AG08396 (cell line): ENCODE measurements at places on chromosomes 6 and 20.

DNA sequence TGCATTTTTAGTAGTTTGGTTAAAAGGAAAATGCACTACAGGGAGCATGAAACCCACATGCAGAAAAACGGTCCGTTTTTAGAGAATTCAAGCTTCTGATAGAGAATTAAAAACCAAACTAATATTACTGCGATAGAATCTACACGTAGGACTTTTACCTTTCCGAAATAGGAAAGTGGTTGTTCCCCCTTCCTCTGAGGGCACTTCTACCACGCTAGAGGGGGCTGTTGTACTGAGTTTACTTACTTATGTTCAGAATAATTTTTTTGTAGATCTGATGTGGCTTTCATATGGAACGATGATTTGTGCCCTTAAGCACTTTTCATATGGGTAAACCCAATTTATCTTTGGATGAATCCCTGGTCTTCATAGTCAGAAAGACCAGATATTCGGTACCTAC is 264.3 kb upstream of the PLN start:
- DNase-seq, result peak; percentile 27

DNA sequence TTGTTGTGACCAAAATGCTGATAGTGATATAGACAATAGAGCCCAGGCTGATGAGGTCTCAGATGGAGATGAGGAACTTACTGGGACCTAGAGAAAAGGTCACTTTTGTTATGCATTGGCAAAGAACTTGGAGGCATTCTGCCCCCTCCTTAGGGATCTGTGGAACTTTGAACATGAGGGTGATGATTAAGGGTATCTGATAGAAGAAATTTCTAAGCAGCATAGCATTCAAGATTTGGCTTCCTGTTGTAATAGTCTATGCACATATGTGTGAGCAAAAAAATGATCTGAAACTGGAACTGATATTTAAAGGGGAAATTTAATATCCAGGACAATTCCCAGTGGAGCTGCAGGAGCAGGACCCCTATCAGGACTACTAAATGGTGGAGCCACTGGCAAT is 17.1 kb downstream of the HLA-A start:
- DNase-seq, result no peak

- no peak for DNase-seq
Observed at GRCh38 chr20:62537649-62538292, 62.0 kb upstream of the GATA5 start.

GRCh38 chr6:126831461-126831860 is 287.0 kb upstream of the RSPO3 start:
- no peak for DNase-seq

- DNase-seq, result peak; percentile 46
Observed at GRCh38 chr6:138815797-138816528, 20.1 kb downstream of the ECT2L start.

- no peak for DNase-seq
Observed at GRCh38 chr6:129801909-129802308, 59.2 kb downstream of the TMEM244 start.

DNA sequence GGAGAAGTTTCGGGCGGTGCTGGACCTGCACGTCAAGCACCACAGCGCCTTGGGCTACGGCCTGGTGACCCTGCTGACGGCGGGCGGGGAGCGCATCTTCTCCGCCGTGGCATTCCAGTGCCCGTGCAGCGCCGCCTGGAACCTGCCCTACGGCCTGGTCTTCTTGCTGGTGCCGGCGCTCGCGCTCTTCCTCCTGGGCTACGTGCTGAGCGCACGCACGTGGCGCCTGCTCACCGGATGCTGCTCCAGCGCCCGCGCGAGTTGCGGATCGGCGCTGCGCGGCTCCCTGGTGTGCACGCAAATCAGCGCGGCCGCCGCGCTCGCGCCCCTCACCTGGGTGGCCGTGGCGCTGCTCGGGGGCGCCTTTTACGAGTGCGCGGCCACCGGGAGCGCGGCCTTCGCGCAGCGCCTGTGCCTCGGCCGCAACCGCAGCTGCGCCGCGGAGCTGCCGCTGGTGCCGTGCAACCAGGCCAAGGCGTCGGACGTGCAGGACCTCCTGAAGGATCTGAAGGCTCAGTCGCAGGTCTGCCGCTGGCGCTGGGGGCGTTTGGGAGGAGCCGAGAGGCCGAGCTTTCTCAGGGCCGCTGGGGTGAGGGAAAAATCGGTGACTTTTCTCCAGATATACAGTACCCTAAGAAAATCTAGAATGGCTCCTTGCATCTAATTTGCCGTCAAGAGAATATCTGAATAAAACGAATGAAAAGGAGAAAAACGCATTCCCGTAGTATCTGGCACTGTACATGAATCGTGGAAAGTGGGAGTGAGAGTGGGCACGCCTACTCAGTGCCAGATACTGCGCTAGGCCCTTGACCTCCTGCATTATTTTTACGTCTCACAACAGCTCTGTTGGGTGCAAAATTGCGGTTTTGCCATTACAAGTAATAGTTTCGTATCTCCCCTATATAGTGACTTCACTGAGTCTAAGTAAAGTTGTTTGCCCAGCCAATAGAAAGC is 1.0 kb downstream of the CALHM6 start:
- DNase-seq, result peak; percentile 40

GRCh38 chr6:136236466-136237293 is 13.4 kb downstream of the MTFR2 start:
- DNase-seq, result no peak

DNA sequence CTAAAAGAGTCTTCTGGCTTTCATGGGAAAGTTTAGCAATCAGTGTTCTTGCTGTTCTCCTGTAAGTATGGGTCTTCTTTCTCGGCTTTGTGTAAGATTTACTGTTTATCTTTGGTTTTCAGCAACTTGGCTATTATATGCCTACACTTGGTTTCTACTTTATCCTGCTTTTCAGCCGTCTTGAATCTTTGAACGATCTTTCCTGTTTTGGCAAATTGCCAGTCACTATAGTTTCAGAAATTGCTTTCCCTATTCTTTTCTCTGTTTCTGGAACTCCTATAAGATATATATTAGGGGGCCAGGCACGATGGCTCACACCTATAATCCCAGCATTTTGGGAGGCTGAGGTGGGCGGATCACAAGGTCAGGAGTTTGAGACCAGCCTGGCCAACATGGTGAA is 14.6 kb upstream of the SRPK1 start:
- DNase-seq, result no peak

GRCh38 chr6:158646023-158646910 is 1.7 kb upstream of the DYNLT1 start:
- no peak for DNase-seq

DNA sequence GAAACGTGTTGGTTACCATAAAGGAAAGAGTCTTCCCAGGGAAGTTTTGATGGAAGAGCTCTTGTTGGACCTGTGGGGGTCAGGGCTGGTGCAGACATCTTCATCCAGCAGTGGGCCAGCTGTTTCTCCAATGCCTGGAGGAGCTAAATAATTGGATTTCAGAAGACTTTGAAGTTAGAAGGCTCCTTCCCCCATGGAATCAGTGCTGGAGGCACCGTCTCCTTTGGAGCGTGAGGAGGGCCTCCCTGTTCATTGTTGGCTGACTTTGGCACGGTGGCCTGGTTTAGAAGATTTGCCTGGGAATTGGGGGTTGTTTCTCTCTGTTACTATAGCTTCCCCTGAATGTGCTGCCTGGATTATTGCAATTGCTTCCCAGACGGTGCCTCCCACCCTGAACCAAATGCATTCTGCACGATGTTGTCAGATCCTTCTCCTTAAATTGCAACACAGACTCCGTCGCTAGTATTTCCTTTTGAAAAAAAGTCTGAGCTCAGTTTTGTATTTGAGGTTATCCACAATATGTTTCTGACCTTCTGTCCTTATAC is 27.7 kb upstream of the KCNG1 start:
- DNase-seq, result no peak

DNA sequence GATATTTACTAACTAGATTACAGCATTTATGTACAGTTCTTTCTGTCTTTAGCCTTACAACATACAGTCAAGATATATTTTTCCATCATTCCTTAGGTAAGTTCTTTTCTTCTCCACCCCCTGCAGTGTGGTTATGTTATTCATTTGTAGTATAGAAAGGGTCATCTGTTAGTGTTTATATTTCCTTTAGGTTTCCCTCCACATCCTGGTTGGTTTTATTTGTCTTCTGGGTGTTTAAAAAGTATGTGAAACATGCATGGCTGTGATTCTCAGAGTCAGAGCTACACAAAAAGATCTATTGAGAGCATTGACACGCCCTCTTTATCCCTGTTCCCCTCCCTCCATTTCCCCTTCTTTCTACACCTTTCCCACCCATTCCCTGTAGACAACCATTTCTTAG is 20.1 kb downstream of the DHX35 start:
- no peak for DNase-seq

- no peak for DNase-seq
Observed at GRCh38 chr6:1970151-1970561, 275.2 kb downstream of the GMDS start.

DNA sequence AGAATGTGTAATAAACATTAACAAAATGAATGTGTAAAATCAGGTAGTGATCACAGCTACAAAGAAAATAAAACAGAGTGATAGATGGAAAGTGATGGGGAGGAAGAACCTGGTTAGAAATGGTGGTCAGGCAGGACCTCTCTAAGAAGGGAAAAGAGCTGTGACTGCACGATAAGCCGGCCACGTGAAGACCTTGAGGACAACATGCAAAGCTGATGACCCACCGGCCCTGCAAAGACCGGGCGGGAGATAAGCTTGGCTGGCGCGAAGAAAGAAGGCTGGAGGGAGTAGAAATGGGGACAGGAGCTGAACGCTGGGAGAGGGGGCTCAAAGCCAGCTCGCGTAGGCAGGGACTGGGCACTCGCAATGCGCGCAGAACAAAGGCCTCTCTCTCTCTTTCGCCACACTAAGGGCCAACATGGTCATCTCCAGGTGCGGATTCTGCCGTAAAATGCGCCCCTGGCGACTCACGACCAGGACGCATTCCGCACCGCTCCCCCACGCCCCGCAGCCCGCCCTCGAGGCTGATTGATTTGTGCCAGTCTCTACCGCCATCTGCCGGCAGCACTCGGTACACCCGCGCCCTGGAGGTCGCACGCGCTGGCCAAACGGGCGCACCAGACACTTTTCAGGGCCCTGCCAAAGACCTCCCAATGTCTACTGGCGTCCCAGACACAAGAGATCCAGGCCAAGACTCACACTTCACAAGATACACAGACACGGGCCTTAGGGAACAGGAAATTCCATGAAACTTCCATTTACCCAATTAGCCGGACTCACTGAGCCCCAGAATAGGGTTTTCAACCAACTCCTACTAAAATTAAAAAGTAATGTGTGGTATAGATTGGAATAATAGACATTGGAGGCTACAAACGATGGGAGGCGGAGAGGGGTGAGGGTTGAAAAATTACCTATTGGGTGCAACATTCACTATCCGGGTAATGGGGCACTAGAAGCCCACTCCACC is 9.4 kb downstream of the DEFB132 start:
- peak; percentile 91 for DNase-seq

DNA sequence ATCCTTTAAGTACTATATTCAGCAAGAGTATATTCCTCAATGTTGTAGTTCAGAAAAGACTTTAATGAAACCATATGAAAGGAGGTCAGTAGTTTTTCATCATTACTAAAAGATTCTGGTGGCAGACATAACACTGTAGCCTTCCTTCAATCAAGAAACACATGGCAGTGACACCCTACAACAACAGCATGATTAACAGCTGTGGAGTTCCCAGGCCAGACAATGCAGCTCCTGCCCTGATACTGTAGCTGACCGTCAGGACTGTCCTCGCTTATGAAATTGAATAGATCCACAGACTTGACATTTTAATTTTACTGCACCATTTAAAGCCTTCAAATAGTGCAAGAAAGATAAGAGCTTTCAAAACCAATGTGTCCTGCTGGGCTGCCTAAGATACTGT is 43.6 kb downstream of the USP45 start:
- DNase-seq, result no peak

- DNase-seq, result peak; percentile 72
Observed at GRCh38 chr6:73652637-73653570, 888 bp downstream of the SLC17A5 start.

DNA sequence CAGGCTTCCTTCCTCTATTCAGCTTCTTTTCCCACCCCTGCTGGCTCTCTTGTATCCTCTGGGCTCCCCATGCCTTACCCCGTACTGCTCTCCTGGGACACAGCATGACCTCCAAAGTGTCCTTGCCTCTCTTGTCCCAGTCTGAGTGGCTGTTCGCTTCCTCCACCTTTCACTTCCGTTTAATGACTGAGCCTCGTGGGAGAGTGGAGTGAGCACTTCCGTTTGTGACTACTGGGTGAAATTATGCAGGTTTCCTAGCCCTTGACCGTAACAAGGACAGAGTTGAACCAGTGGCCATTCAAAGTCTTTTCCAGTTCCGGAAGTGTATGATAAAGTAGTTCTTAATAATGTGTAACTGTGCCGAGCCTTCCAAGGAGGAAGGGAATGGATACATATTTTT is 109.2 kb downstream of the ARID1B start:
- no peak for DNase-seq

GRCh38 chr6:66184091-66184490 is 477.1 kb upstream of the EYS start:
- peak; percentile 12 for DNase-seq

DNA sequence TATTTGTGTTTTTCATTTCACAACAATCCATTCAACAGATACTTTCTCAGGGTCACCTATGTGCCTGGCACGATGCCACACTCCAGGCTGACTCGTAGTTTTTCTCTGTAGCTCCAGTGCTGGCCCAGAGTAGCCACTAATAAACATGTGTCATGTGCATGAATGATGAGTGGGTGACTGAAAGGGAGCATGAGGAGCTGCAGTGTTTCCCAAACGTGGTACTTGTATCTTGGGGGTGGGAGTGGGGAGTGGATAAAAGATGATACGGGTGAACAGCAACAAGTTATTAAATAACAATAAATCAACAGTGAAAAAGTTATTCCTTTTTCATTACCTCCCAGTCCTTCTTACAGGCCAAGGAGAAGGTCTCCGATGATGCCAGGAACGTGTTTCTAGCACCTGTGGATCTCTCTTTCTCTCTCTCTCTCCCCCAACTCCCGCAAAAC is 17.1 kb downstream of the SRXN1 start:
- no peak for DNase-seq

- DNase-seq, result no peak
Observed at GRCh38 chr20:33910056-33910455, 83.7 kb upstream of the RALY start.

- DNase-seq, result no peak
Observed at GRCh38 chr6:101730954-101731353, 337.4 kb downstream of the GRIK2 start.

GRCh38 chr20:36467076-36467999 is 74.0 kb upstream of the MYL9 start:
- peak; percentile 49 for DNase-seq

DNA sequence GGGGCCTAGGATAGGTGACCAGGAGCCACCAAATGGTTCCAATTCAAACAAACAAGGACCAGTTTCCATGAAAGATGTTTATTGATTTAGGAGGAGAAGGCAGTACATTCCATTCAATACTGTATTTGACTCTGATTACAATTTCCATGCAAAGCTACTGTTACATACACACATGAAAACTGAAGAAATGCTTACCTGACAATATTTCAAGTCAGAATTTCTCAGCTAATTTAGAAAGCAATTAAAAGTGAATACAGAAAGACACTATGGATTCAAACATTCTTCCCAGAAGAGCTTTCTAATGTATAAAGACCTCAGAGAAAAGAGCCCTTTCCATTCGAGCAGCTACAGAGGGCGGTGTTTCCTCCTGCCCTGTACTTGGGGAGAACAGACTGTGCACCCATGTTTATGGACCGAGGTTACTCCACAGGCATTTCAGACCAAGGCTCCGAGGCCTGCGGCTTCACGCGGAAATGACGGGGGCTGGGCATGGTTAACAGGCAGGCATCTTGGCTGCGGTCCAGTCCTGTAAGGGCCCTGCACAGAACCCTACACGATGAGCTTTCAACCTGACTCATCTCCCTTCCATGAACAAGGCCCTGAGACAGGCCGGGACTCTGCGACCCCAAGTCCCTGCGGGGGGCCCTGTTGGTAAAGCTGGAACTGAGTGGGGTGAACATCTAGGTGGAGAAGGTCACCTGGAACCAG is 25.7 kb upstream of the TCFL5 start:
- peak; percentile 80 for DNase-seq
